Stimulated activated CD8-positive, alpha-beta memory T cell treated with anti-CD3 and anti-CD28 coated beads, Interleukin-7, amount 100 ng/mL, for 1 hour (primary cell): ENCODE measurements at places on chromosomes 2 and 18.

GRCh38 chr2:50525423-50525822 is 506.5 kb downstream of the NRXN1 start:
- no peak for DNase-seq

GRCh38 chr18:55637204-55637603 is 49.2 kb upstream of the TCF4 start:
- no peak for DNase-seq

DNA sequence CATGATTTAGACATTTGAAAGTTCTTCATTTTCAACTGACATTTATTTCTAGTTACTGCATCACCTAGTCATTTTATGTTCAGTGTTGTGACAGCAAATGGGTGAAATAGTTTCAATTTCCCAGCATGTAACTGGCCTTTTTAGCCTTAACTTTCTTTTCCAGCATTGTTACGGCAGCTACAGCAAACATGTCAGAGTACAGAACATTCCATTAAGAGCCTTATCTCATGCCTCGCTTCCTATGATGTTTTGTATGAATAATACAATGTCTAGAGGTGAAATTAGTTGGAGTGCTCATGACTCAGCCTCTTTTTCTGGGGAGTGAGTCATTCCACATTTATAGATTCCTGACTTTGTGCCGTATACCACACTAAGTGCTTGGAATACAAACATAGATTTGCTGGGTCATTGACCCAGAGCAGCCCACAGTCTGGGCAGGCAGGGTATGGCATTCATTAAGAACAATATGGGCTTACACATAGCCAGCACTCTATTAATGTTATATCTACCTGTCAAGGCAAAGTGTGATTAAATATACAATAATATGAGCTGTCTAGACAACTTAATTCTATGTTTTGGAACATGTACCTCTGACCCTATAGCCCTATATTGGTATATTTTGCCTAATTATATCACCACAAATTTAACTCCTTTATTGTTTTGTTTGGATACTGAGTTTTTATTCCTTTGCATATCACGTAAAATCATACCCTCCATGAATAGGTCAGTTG is 72.2 kb downstream of the MAP2 start:
- DNase-seq, result no peak

GRCh38 chr2:85282914-85283313 is 44.9 kb downstream of the TGOLN2 start:
- DNase-seq, result no peak

- no peak for DNase-seq
Measured at GRCh38 chr18:36432880-36433555, 135.5 kb downstream of the FHOD3 start.

DNA sequence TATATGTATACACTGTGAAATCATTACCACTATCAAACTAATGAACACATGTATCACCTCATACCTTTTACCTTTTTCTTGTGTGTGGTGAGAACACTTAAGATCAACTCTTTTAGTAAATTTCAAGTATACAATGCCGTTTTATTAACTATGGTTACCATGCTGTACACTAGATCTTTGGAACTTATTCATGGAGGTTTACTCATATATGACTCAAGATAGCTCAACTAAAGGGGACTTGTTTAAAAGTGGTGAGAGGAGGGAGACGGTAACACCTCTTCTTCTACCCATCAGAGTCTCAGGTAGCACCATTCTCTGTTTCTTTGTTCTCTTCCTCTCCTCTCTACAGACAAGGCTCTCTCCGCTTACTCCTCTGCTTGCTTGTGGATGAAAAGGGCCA is 36.1 kb upstream of the TMEM178A start:
- no peak for DNase-seq
